AG04450 (cell line): ENCODE measurements at places on chromosomes 5 and 9.

- no peak for DNase-seq
These were observed 215.0 kb upstream of the PANK3 start for GRCh38 chr5:168793841-168794837.

- DNase-seq: no peak
These were observed 236.0 kb downstream of the MED10 start for GRCh38 chr5:6142353-6142752.

GRCh38 chr9:6633378-6633777 lies 12.2 kb downstream of the GLDC start:
- no peak for DNase-seq

DNA sequence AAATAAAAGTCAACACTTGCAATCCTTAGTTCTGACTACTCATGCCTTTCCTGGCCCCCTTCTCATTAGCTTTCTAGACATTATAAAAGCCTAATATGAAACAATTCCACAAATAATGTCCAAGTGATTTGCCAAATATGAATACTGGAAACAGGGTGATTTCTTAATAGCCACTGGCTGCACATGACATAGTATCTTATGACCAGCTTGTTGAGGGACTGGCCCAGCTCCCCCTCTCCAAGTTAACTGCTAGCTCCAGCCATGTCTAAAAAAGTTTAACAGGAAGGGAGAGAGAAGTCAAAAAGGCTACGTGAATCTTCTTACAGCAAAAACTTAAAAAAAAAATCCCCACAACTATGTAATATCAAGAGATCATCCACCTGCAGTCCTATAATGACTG lies 1.5 kb downstream of the CERT1 start:
- peak; percentile 1 for DNase-seq

DNA sequence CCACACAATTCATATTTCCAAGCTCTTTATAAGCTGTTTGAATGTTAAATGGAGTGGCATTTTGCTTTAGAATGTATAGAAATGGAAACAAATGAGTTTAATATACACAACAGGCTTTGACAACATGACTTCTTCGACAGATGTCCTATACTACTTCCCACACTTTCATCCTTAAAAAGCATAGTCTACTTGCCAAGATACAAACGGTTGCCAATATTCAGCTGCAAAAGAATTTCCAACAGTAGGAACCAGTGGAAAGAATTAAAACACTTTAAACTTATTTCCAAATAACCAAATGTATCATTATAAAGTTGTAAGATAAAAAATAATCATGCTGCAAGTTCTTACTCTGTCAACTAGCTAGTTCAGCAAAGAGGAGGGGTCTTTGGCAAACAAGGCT lies 456.4 kb downstream of the PDE4D start:
- no peak for DNase-seq

DNA sequence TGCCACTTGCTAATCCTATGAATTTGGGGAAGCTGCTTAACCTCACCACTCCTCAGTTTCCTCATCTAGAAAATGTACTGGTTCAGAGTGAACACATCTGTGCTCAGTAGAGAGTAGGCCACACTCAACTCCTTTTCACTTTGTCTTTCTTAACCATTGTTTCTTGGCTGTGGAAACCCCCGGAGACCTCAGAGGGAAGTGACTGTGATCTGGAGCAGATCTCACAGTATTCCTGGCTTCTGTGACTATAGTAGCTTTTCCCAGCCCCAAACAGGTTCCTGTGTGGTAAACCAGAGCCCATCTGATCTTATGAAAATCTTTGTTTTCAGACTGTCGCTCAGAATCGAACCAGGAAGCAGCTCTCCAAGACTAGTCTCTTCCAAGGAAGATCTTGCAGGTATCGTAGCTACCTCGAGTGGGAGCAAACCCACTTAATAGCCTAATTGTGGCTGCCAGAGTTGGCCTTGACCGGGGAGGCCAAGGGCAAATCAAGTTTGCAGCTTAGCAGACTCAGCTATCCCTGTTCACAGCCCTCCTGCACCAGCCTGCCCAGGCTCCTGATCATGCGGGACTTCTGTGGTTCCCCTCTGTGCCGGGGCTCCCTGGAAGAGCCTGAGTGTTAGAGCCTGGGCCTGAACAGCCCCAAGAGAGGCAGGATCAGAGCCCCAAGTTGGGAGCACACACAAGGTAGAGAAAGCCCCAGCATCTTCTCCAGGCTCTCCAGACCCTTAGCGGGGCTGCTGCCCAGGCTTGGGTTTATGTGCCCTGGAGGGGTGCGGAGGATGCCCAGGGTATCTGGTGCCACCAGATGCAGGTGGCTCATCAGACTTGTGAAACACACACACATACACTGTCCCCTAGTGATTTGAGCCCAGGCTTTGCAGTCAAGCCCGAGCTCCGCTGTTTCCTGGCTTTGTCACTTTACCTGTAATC lies 52.2 kb upstream of the ANGPTL2 start:
- no peak for DNase-seq

DNA sequence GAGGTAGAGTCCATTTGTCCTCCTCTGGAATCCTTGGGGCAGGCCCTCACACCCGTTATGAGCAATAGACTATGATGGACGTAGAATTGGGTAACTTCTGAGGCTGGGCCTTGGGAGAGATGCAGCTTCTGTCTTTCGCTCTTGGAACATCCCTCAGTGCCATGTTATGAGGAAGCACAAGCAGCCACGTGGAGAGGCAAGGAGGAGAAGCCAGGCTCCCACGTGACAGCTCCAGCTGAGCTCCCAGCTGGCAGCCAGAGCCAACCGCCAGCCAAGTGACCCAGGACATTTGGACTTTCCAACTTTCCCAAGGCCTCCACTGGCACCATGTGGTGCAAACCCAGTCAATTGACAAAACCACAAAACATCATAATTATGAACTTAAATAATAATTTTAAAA lies 43.0 kb upstream of the BOD1 start:
- DNase-seq: no peak

GRCh38 chr5:172141949-172142319 lies 46.1 kb downstream of the STK10 start:
- no peak for DNase-seq

- DNase-seq: no peak
These were observed 53.3 kb downstream of the AOPEP start for GRCh38 chr9:94779693-94780290.

- no peak for DNase-seq
These were observed 387.9 kb downstream of the MAT2B start for GRCh38 chr5:163893281-163893680.

- no peak for DNase-seq
These were observed 168.8 kb upstream of the SLC27A6 start for GRCh38 chr5:128796506-128796905.

DNA sequence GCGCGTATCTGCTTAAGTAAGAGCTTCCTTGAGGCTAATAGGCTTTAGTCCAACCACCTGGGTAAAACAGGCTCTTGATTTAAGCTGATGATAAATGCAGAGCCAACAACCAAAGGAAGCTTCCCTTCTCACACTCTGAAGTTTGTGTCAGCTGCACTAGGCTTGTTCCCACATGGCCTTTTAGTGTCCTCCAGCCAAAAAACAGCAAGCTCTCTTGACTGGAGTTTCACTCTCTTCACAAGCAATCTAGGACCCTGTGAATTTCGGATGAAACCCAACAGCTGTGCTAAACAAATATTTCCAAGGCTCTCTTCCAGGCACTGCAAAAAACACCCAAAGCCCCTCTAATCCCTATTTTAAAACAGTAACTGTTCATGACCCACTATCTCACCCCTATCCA lies 63.9 kb downstream of the SAXO1 start:
- no peak for DNase-seq

DNA sequence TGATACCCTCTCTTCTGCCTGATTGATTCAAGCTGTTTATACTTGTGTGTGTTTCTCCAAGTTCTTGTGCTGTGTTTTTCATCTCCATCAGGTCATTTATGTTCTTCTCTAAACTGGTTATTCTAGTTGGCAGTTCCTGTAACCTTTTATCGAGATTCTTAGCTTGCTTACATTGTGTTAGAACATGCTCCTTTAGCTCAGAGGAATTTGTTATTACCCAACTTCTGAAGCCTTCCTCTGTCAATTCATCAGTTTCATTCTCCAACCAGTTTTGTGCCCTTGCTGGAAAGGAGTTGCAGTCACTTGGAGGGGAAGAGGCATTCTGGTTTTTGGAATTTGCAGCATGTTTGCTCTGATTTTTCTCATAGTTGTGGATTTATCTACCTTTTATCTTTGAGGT lies 126.2 kb upstream of the FTMT start:
- no peak for DNase-seq

DNA sequence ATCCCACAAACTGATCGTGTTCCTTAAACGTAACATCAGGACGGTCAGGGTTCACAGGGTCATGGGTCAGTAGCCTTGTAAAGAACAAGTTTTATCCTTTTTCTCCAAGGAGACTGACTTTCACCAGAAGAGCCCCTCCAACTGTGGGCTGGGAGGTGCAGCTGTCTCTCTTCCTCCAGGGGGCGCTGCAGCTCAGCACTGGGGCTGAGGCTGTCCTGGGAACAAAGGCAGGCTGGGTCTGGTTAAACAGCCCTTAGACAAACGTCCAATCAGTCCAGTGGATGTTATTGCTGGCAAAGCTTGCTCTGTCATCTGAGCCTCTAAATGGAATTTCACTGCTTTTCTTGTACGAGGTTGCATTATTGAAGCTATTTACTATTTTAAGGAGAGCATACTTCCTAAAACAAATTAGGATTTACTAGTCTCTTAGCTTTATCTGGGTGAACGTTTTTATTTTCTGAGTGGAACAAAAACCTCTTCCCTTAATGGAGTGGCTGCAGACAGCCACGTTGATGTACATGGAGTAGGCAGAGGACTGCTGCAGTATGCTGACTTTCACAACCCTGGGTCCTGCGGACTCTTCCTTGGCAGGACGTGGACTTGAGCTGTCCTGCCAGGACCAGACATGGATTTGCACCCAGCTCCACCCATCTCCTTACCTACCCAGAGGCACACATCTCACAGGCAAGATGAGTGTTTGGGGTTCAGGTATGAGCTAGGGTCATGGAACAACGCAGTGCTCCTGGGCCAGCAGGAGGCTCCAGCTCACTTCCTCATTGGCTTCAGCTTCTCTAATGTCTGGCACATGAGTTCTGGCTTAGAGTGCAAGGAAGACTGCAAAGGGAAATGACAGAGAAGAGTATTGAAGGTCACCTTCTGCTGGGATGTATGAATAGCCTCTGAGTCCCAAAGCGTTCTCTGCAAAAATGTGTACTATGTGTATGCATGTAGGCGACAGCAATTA lies 7.8 kb downstream of the EXOSC2 start:
- DNase-seq: peak; percentile 81
